Body of pancreas (tissue), 4 donors: ENCODE measurements at places on chromosomes 5 and 9. TPM values are rescaled to one million over a fixed set of nuclear protein-coding genes. Genes with fewer than 3 reads are reported as not detected.
A peak's percentile ranks its signal among the peaks of the same experiment; 100 is the strongest.

DNA sequence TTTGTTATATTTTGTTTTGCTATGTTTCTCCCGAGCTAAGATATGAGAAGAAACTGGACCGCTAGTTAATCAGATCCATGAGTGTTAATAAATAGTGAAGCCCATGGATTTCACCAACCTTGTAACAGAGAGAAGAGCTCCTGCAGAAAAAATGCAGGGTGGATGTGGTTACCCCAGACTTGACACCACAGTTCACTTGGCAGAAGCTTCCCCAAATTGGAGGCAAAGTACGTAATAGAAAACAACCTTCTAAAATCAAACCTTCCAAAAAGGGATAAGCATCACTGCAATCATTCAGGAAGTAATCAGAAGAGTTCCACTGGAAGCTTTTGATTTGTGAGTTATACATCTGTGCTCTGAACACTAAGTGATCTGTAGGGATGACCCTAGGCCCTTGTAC lies 267.5 kb downstream of the ACTL7B start:
- DNase-seq = no peak
- H3K4me3 ChIP-seq = no peak overlapping the region
- H3K4me1 ChIP-seq = no peaks in the 10 kb centered on the region
- H3K36me3 ChIP-seq = no peaks in the 10 kb centered on the region

GRCh38 chr9:114911167-114911821 lies 19.1 kb downstream of the TNFSF8 start:
- H3K36me3 ChIP-seq = no peaks in the 10 kb centered on the region
- H3K4me3 ChIP-seq = no peak overlapping the region
- no peak for DNase-seq
- H3K27ac ChIP-seq = no peak overlapping the region
- H3K4me1 ChIP-seq = peaks cover 16% of the 10 kb centered on the region

DNA sequence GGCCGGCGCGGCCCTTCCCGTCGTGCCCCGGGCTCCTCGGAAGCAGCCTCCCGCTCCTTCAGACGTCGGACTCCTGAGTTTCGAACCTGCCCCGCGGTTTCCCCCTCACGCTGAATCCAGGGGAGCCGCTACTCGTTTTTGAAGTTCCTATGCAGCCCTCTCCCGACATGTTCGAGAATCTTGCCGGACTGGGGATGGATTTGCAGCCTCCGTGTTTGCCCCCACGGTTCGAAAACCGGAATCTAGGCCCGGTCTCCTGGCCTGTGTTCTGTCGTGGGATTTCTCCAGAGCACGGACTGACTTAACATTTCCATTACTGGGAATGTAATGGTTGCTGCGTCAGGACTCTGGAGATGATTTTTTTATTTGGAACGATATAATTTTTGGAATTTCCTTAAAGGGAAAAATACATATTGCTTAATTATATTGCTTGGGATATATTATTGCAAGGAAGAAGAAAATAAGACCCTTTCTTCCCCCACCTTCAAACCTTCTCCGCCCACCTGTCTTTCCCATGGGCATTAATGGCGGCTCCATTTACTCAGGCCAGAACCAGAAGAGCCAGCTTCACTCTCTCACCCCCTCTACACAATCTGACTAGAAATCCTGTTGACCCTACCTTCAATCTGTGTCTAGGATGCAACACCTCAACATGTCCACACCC lies 8.5 kb upstream of the MGAT1 start:
- no peak for DNase-seq
- peak overlapping the region; percentile 94 for H3K27ac ChIP-seq
- H3K4me1 ChIP-seq = peaks cover 53% of the 10 kb centered on the region
- H3K4me3 ChIP-seq = peak overlapping the region; percentile 3
- no peaks in the 10 kb centered on the region for H3K27me3 ChIP-seq
- no peaks in the 10 kb centered on the region for H3K36me3 ChIP-seq

DNA sequence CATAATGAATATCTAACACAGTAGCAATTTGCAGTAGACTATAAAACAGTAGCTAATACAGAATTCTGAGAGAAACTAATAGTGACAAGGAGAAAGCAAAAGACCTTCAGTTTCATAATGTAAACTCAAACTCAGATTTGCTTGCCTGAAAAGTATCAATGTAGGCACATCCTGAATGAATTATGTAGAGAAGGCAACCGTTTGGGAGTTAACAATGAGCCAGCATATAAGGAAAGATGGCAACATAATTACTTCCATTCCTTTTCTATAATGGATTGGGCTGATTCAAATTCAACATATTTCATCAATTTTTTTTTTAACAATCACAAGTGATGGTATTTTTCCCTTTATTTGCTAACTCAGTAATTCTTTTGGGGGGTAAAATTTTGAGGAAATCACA lies 261.6 kb downstream of the SEMA5A start:
- H3K27me3 ChIP-seq = no peaks in the 10 kb centered on the region
- no peak overlapping the region for H3K4me3 ChIP-seq
- no peak overlapping the region for H3K27ac ChIP-seq
- H3K4me1 ChIP-seq = no peaks in the 10 kb centered on the region

GRCh38 chr5:159059722-159060121 lies 40.0 kb downstream of the EBF1 start:
- no peaks in the 10 kb centered on the region for H3K4me1 ChIP-seq
- no peaks in the 10 kb centered on the region for H3K36me3 ChIP-seq
- no peaks in the 10 kb centered on the region for H3K27me3 ChIP-seq
- DNase-seq = no peak

- peak; percentile 8 for DNase-seq
- H3K4me1 ChIP-seq = peaks cover 17% of the 10 kb centered on the region
- H3K4me3 ChIP-seq = no peak overlapping the region
- no peaks in the 10 kb centered on the region for H3K36me3 ChIP-seq
- peak overlapping the region; percentile 12 for H3K27ac ChIP-seq
These were observed 158.5 kb upstream of the PTGER4 start for GRCh38 chr5:40521108-40521785.

DNA sequence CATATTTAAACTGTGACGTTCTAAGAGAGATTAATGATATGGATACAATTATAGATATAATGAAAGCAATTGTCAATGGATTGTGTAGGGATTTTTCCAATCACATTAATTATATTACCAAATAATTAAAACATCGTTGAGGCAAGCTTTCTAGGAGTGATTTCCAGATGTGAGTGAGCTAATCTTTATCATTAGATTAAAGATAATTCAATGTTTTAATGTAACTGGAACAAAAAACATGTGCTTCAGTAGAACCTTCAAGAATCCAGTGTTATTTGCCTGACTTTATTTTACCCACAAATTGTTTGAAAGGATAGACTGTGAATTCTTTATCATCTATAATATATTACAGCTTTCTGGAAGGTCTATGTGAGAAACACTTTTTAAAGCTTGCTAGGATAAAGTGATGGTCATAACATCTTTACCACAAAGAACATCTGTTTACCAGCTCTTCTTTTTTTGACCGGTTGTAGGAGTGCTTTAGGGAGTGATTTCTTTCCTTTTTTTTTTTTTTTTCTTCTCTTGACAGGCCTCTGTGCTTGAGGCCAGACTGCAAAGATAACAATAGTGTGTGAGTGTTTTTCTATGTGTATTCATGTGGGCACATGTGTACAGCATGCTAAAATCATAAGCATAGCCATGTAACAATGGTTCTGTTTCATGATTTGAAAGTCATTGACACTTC lies 35.0 kb downstream of the SNCAIP start:
- no peaks in the 10 kb centered on the region for H3K36me3 ChIP-seq
- H3K4me1 ChIP-seq = no peaks in the 10 kb centered on the region
- no peak for DNase-seq
- H3K27ac ChIP-seq = no peak overlapping the region
- no peaks in the 10 kb centered on the region for H3K27me3 ChIP-seq

- H3K27ac ChIP-seq = peak overlapping the region; percentile 88
- peak overlapping the region; percentile 19 for H3K4me3 ChIP-seq
- no peaks in the 10 kb centered on the region for H3K36me3 ChIP-seq
- peak; percentile 51 for DNase-seq
- peaks cover 42% of the 10 kb centered on the region for H3K4me1 ChIP-seq
These were observed 760 bp upstream of the MAN1B1 start for GRCh38 chr9:137085920-137086530.

GRCh38 chr5:8839361-8840055 lies 706.4 kb downstream of the SEMA5A start:
- no peak overlapping the region for H3K27ac ChIP-seq
- H3K27me3 ChIP-seq = no peaks in the 10 kb centered on the region
- no peak for DNase-seq
- H3K36me3 ChIP-seq = no peaks in the 10 kb centered on the region

DNA sequence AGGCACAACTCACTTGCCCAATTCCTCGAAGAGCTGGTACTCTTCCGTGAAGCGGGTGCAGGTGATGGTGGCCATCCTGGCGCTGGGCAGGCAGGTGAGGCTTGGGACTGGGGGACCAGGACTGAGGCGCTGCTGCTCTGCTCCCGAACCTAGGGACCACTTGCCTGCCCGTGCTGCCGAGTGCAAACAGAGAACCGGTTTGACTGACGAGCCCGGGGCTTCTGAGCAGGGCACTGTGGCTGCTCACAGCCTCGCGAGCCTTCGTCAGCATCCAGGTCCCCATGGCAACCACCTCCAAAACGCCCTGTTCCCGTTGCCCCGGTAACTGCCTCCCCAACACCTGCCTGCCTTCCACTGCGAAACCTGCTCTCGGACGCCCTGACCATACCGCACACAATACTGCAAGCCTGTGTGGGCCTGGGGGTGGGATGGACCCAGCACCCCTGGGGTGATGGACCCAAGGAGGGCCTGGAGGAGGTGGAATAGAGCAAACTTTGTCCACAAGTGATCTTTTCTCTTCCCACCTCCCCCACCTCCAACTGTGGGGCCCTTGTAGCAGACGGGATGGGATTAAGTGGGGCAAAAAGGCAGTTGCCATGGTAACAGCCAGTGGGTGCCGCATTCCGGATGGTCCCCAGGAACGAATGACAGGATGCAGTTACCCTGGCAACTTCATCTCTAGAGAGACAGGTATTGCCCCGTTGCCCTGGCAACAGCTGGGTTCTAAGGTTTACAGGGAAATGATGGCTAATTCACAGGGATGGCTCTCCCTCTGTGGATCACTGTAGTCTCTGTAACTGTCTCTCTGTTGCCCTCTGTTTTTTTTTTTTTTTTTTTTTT lies at the start of gene CAMK2A:
Gene CAMK2A, minus strand, starts transcription at position 223 of the 840 bp plus-strand sequence. Its CDS starts 148 bp downstream, at position 75.
- no peak for DNase-seq
- H3K36me3 ChIP-seq = no peaks in the 10 kb centered on the region

DNA sequence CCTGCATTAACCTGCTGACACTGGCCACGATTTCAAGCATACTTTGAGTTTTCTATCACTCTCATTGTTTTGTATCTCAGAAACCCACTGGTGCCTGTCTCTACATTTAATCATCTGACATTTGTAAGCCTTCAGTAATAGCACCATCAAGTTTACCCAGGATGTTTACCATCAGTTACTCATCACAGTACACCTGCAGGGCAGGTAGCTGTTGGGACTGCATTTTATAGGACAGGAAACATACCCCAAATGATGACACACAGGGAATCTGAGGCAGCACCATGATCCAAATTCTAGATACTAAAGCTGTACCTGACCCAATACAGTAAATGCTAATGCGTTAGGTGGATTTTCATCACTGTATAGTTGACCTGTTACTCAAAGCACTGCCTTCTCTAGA lies 114.2 kb downstream of the FEM1C start:
- no peaks in the 10 kb centered on the region for H3K36me3 ChIP-seq
- H3K4me1 ChIP-seq = peaks cover 17% of the 10 kb centered on the region
- no peak overlapping the region for H3K27ac ChIP-seq
- DNase-seq = no peak

DNA sequence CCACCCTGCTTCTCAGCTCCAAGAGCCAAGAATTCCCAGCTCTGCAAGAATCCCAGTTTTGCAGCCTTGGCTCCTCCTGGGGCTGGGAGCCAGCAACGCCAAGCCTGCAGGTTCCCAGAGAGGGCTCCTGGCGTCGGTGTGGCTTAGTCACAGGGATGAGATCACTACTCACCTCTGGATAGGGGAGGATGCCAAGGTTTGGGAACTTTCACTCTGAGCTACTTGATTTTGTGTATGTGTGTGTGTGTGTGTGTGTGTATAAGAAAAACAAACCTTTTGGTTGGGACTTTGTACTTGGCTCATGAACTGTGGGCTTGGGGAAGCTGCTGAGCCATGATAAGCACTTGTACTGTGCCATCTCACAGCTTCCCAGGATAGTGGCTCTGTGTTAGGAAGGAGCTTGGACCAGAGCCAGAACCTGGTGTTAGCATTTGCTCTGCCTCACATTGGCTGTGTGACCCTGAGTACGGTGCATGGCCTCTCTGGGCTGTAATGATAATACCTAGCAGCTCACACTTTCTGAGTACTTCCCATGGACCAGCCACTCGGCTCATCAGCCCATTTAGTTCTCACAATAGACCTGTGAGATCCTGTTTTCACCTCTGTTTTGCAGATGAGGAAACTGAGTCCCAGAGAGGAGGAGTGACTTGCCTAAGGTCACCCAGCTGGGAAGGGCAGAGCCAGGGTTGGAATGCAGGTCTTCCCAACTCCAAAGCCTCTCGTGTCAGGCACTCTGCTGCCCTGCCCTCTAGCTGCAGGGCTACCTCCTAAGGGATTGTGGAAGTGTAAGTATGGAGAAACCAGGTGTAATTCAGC lies 41.4 kb upstream of the DAB2IP start:
- no peaks in the 10 kb centered on the region for H3K36me3 ChIP-seq
- peaks cover 36% of the 10 kb centered on the region for H3K4me1 ChIP-seq
- peak; percentile 85 for DNase-seq

DNA sequence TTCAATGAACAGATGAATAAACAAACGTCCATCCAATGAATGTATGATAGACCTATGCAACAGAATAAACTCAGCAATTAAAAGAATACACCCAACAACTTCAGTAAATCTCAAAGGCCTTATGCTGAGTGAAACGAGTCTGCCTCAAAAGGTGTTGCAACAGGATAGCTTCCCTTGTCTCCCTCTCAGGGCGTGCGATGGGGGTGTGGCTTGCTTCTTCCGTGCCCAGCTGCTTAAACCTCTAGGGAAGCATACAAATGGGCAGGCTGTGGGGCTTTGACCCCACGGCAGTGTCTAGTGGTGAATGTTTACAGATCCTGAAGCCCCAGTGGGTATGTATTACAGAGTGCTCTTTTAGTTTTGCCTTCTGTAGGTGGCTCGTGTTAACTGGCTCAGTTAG lies 87.0 kb upstream of the CCL21 start:
- no peaks in the 10 kb centered on the region for H3K27me3 ChIP-seq
- H3K4me3 ChIP-seq = no peak overlapping the region
- H3K4me1 ChIP-seq = no peaks in the 10 kb centered on the region
- no peaks in the 10 kb centered on the region for H3K36me3 ChIP-seq
- no peak overlapping the region for H3K27ac ChIP-seq
- no peak for DNase-seq

- no peaks in the 10 kb centered on the region for H3K4me1 ChIP-seq
- H3K27me3 ChIP-seq = no peaks in the 10 kb centered on the region
- no peak overlapping the region for H3K4me3 ChIP-seq
These were observed 134.9 kb upstream of the LPCAT1 start for GRCh38 chr5:1658665-1659064.

SLC6A19 gene
- total RNA-seq = 1.3 TPM
